Stimulated activated CD4-positive, alpha-beta T cell treated with anti-CD3 and anti-CD28 coated beads, Interleukin-12 subunit alpha, Interleukin-12 subunit beta, amount 100 ng/mL, for 48 hours (primary cell): ENCODE measurements at places on chromosomes 2 and 18.

GRCh38 chr2:126672980-126673605, 17.1 kb downstream of the GYPC start:
- DNase-seq: no peak

- DNase-seq: no peak
Observed at GRCh38 chr2:223643309-223643708, 41.1 kb upstream of the SCG2 start.

DNA sequence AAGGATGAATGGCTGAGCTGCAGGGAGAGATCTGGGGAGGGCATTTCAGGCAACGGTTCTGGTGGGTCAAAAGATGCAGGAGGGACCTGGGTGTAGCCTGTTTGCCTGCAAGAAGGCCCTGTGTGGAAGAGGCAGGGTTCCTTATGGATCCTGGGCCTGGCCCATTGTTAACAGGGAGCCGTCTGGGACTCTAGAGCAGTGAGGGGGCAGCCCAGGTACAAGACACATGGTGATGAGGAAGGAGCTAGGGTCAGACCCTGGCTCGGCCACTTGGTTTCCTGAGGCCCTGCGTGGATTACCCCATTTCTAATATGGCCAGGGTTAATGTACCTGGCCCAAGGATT, 124.9 kb downstream of the GLI2 start:
- no peak for DNase-seq

DNA sequence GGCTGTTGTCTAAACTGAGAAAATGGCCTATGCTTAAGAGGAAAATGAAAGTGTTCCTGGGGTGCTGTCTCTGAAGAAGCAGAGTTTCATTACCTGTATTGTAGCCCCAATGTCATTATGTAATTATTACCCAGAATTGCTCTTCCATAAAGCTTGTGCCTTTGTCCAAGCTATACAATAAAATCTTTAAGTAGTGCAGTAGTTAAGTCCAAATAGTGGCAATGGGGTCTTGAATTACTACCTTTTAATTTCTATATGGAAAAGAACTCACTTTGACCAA, 13.8 kb upstream of the ALLC start:
- no peak for DNase-seq

GRCh38 chr2:36562240-36562639, 35.7 kb downstream of the FEZ2 start:
- DNase-seq: no peak

GRCh38 chr18:48308027-48308635, 101.1 kb downstream of the ZBTB7C start:
- DNase-seq: no peak

DNA sequence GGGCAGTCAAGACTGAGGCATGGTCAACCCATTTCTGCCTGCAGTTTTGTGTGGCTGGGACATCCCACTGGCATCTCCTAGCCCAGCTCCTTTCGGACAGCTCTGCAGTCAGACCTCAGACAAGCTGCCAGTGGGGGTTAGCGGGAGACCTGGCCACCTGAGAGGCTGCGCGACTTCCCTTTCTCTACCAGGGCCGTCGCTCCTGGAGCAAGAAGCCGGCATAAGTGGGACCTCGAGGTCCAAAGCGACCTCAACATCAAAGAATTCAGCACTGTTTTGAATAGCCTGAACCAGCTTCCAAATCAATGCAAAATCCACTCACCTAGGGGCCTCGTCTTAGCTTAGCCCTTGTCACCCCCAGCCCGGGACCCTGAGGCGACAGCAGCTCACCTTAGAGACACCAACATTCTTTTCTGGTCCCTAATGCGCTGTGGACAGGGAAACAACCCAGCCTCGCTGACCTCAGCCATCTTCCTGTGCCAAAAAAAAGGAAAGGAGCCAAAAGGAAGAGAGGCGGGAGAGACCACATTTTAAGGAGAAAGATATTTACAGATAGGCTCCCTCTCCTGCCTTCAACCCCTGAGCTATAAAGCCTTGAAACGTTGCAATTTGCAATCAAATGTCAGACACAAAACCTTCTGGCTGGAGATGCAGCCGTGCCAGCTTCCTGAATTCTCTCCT, 81.2 kb downstream of the GFPT1 start:
- no peak for DNase-seq

DNA sequence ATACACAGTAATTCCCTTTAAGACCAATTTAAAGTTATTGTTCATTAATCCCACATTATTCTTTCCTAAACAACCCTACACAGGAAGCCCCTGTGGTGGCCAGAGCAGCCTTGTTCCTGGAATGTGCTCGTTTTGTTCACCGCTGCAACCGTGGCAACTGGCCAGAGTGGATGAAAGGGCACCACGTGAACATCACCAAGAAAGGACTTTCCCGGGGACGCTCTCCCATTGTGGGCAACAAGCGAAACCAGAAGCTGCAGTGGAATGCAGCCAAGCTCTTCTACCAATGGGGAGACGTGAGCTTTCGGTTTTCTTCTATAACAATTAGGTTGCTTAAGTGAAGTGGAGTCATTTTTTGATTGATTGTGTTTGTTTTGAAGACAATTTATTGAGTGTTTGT, 101.0 kb downstream of the UNC80 start:
- no peak for DNase-seq

- no peak for DNase-seq
Observed at GRCh38 chr2:201402651-201403562, 45.8 kb upstream of the FLACC1 start.

GRCh38 chr18:75538727-75539126, 111.2 kb upstream of the SMIM21 start:
- no peak for DNase-seq

DNA sequence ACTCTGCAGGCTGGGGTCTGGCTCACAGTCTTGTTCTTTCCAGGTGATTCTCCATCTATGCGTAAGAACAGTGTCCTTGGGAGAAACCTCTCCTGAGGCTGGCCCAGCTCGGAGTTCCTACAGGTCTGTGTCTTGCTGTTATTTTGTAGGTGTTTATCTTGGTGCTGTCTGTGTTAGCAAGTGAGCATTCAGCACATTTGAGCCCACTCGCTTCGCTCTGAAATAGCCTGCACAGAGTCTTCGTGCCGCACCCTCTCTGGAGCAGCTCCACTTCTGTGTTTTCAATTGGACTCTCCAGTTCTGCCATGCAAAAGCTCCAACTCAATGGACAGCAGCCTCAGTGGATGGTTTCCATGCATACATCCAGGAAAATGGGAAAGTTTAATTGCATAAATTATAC, 378.2 kb upstream of the ST6GAL2 start:
- DNase-seq: no peak

DNA sequence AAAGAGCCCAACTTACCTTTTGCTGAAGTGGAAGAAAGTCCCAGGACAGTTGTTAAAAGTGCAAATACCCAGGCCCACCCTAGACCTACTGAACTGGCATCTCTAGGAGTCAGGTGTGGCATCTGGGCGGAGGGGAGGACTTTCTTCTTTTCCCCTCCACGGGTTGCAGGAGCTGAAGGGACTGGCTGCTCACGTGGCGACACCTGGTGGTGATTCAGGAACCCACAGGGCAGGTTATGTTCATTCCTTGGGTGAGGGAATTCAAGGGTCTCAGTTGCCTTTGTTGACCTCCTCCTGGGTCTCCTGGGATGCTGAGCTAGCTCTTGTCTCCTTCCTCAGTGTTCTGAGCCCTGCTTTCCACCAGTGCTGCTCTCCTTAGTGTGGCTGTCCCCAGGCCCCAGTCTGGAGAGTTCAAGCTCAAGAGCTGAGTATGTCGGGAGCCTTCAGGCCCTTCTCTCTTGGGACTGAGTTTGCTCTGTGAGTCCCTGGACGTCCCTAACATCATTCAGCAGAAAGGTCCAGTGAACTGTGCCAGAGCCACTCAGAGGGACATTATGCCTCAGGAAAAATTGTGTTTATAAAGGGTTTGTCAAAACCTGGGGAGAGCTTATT, 56.9 kb downstream of the DYSF start:
- peak; percentile 66 for DNase-seq

DNA sequence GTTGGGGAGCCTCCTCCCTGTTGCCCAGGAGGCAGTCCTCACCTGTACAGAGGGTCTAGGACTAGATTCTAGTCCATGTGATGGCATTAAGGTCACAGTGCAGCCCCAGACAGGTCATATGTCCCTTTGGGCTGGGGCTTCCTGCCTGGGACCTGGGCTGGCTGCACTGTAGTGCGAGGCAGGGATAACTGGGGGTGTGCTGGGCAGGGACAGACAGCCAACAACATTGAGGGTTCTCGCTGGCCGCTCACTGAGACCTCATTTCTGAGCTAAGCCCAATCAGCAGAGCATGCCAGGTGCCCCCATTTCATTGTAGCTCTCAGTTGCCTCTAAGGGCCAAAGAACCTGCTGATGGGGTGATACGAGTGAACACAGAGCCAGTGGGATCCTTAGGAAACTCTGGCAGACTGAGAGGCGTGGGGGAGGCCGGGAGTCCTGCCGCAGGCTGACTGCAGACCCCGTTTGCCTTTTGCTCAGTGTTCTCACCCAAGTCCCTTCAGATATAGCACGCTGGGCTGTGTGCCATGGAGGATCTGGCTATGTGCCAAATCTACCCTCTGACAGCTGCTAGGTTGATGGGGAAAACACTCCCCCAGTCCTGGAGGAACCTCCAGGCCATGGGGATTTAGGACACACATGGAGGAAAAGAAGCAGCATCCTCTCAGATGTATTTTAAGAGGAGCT, 51.9 kb downstream of the DYSF start:
- no peak for DNase-seq

DNA sequence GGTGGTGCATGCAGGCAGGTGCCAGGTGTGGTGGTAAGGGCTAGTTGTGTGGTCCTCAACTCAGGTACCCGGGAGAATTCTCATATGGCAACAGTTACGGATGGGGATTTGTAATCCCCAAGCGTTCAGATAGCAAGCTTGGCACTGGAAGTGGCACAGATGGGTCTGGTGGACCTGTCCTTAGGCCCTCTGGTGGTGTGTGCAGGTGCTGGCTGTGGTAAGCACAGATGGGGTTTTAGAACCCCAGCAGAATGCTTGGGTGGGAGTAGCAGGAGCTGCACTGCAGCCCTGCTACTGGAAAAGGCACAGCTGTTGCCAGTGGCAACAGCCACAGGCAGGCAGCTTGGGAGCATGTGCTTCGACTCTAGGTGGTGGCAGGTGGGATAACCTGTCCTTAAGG, 948.2 kb upstream of the FAM98A start:
- no peak for DNase-seq

DNA sequence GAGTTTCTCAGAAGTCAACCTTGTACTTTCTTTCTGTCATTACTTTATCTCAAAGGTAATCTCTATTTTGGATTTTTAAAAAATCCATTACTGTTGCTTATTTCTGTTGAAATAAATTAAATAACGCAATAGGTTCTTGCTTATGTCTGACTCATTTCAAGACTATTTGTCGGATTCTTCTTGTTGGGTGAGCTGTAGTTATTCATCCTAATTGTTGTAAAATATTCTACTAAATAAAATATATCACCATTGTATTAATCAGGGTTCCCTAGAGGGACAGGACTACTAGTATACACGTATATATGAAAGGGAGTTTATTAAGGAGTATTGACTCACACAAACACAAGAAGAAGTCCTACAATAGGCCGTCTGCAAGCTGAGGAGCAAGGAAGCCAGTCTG, 403.9 kb upstream of the CYRIA start:
- DNase-seq: no peak

DNA sequence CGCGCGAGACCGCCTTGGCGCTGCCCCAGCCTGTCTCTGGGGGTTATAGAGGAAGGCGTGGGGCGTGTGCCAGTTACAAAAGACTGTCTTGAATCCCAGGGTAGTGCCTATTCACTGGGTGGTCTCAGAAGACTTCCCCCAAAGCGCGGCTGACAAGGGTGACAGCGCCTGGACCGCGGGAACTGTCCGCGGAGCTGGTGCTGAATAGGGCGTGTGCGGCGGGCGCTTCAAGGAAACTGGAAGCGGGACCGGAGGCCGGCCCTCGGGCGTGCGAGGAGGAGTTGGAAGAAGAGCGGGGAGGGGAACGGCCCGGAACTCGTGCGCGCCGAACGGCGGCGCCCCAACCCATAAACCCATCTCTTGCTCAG, 2.3 kb downstream of the EGR4 start:
- peak; percentile 52 for DNase-seq

GRCh38 chr2:200479692-200480265, 30.1 kb downstream of the KCTD18 start:
- DNase-seq: no peak

DNA sequence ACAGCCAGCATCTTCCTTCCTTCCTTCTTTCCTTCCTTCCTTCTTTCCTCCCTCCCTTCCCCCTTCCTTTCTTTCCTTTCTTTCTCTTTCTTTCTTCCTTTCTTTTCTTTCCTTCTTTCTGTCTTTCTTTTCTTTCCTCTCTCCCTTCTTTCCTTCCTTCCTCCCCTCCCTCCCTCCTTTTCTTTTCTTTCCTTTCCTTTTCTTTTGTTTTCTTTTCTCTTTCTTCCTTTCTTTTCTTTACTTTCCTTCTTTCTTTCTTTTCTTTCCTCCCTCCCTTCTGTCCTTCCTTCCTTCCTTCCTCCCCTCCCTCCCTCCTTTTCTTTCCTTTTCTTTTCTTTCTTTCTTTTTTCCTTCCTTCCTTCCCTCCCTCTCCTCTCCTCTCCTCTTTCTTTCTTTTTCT, 296.0 kb upstream of the LRRTM4 start:
- no peak for DNase-seq

GRCh38 chr2:218010140-218010983, 7.6 kb upstream of the TNS1 start:
- DNase-seq: no peak

DNA sequence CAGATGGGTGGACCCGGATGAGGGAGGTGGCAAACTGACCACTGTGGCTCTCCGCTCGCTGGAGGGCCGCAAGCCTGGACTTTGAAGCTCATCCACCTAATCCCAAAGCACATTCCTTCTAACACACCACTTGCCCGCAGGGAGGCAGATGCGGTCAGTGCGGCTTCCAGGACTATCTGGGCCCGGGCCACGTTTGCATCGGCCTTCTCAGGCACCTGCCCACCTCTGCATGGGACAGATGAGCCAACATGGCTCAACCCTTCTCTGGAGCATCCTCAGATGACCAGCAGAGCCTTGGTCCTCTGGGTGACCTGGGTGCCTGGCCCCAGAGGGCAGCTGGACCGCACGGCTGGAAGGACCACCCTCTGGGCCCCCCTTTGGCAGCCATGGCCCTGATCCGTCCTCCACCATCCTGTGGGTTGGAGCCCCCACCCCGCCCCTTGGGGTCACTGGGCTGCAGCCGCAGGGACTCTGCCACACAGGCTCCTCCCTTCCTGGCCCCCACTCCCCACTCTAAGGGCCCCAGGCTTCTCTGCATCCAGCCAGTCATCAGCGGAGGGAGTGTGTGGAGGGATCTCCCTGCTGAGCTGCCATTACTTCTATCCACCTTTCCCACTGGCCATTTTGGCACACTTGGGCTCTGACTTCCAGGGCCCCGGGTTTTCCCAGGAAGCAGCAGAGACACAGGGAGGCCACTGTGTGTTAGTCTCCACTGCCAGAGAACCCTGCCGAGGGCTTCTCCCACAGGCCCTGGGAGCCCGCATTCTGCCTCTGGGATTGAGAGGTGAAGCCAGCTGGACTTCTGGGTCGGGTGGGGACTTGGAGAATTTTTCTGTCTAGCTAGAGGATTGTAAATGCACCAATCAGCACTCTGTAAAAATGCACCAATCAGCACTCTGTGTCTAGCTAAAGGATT, 12.3 kb downstream of the HDAC4 start:
- DNase-seq: no peak
